T-helper 17 cell (primary cell): ENCODE measurements at places on chromosomes 7 and 10. TPM values are rescaled to one million over a fixed set of nuclear protein-coding genes. Genes with fewer than 3 reads are reported as not detected.

DNA sequence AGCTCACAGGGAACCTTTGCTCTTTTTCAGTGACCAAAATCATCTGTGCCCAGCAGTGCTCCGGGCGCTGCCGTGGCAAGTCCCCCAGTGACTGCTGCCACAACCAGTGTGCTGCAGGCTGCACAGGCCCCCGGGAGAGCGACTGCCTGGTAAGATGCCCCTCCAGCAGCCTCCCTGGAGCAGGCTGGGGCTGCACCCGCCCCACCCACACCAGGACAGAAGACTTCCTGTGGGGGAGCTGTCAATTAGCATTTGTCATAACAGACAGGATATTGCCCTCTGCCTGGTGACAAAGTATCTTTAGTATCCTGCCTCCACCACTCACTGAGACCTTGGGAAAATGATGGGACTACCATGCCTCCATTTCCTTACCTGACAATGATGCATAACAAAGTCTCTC lies 133.7 kb downstream of the EGFR start:
- H3K27me3 ChIP-seq: peaks cover 37% of the 10 kb centered on the region
- no peak for DNase-seq
- H3K4me1 ChIP-seq: peaks cover 3% of the 10 kb centered on the region
- no peak overlapping the region for H3K4me3 ChIP-seq
- H3K36me3 ChIP-seq: no peaks in the 10 kb centered on the region
- H3K27ac ChIP-seq: no peak overlapping the region

DNA sequence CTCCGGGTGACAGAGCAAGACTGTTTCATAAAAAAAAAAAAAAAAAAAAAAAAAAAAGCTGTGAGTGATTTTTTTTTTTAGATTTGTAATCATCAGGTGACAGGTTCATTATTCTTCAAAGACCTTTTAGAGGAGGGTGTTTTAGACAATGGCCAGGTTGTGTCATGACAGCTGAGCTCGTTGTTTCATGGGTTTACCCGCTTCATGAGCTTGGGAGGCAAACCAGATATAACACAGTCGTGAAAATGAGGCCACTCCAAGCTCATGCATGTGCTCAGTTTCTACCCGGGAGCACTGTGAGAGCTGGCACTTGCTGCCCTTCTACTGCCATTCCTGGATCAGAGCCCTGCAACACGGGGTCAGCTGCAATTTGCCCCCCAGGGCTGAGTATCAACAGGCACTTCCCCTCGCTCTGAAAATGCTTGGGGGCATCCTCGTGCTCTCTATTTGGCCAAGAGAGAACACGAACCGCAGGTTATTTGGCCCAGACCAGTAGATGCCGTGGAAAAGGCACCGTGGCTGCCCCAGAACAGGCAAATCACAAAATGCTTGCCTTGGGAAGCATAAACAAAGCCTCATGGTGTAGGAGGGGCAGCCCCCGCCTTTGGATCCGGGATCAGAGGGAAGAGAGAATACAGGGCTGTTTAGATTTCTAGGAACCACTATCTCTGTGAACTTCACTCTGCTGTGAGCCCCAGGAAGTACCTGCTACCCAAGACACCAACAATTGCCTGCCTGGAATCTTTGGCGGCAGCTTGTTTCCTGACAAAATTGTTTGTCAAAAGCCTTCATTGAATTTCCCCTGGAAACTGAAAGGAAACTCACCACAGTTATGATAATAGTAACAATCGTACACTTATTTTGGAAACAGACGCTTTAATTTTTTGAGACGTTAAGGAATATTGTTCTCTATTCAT lies 371.0 kb downstream of the FRMD4A start:
- no peaks in the 10 kb centered on the region for H3K36me3 ChIP-seq
- no peak overlapping the region for H3K27ac ChIP-seq
- H3K27me3 ChIP-seq: peaks cover 17% of the 10 kb centered on the region
- DNase-seq: no peak

The HERC4 gene
- total RNA-seq: 50.9 TPM

The MEST gene
- total RNA-seq: 4.6 TPM

The ATOH7 gene
- not detected for total RNA-seq
